Activated T-cell treated with anti-CD3 and anti-CD28 coated beads for 1 hour (primary cell): ENCODE measurements at places on chromosomes 6 and 20.
A peak's percentile ranks its signal among the peaks of the same experiment; 100 is the strongest.

DNA sequence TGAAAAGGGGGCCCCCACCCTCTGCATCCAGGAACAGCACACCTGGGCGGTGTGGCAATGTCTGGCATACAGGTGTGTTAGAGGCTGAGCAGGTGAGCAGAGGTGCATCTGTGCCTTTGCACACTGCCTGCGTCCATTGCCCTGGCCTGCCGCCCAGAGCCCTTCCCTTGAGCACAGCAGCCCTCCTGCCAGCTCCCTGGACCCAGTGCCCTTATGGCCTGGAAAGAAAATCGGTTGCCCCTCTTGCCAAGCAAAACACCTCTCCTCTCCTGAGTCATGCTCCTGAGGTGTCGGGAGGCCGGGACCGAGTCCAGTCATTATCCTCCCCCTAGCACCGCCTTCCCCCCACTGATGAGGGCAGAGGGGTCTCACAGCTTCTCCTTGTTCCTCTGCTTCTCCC is 259.9 kb downstream of the SMOC2 start:
- DNase-seq = no peak

DNA sequence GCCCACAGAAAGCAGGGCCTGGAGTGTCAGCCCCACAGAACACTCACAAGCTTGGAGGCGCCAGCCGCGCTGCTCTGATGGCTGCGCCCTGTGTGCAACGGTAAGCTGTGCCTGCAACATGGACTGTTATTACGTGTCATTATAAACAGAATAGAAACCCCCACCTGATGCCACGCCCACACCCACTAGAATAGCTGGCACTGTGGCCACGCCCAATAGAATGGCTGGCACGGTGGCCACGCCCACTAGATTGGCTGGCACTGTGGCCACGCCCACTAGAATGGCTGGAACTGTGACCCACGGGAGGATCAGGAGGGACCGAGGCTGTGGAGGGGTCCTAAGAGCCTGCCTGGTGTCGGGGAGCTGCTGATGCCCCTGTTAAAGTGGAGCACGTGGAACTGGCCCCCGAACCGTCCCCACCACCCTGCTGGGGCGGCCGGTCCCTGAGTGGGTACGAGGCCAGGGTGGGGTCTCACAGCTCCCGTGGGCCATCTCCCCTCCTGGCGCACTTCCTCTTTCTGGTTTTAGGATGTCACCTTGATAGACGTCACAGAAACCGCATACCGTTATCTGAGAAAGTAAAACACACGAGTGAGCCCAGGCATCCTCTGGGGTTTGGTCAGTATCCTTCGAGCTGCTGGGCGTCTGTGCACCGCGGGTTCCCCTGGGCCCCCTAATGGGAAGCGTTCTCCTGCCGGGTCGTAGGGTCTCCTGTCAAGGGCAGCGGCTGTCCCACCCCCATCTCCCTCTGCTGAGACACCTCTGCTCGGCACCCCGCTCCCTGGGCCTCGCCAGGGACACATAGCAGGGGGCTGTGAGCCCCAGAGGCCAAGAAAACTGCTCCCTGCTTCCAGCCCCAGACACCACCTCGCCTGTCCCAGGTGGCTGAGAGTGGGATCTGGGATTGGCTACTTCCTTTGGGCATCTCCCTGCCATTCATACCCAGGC is 25.4 kb downstream of the SLC17A9 start:
- DNase-seq = peak; percentile 77

GRCh38 chr20:12207875-12208274 is 290.2 kb downstream of the BTBD3 start:
- DNase-seq = no peak

- no peak for DNase-seq
These were observed at the start of gene DST for GRCh38 chr6:56642366-56643261. Gene DST, minus strand, starts transcription at chr6:56642889.

GRCh38 chr6:55937261-55937947 is 62.0 kb upstream of the BMP5 start:
- no peak for DNase-seq

DNA sequence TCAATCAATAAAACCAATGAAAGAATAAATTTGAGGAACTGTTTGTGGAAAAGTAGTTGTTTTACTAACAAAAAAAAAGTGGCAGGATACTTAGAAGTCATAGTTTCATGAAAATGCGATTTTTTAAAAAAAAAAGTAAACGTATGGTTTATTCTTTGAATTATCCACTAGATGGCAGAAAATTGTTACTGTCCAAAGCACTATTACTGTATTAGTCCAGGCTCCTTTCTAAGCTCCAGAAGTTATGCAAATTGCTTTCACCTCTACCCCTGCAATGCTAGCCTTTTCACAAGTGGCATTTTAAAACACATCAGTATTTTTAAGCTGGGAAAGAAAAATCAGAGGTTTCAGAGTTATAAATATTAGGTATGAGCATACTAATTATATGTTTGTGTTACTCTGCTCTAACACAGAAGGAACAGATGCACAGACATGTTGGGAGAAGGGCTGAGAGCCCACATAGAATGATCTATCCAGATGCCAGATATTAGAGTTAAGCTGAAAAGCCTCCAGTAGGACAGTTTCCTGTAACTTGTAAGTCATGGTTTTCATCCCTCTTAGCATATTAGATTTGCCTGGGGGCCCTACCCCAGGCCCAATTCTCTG is 63.9 kb downstream of the FHL5 start:
- no peak for DNase-seq

- DNase-seq = peak; percentile 12
These were observed 16.6 kb upstream of the TRIM27 start for GRCh38 chr6:28940294-28940857.

DNA sequence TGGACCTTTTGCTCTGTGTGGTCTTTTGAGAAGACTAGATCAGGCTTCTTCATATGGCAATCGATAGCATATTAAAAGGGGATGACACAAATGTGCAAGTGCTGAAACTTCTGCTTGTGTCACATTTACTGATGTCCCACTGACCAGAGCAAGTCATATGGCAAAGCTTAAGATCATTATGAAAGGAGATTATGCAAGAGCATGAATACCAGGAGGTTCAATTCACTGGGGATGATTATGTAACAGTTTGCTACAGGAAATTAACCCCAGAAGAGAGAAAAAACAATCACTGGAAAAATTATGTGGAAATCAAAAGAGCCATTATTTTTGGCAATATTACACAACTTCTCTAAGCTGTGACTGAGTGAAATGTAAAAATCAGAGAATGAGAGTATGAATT is 13.7 kb upstream of the PRDM13 start:
- DNase-seq = no peak

DNA sequence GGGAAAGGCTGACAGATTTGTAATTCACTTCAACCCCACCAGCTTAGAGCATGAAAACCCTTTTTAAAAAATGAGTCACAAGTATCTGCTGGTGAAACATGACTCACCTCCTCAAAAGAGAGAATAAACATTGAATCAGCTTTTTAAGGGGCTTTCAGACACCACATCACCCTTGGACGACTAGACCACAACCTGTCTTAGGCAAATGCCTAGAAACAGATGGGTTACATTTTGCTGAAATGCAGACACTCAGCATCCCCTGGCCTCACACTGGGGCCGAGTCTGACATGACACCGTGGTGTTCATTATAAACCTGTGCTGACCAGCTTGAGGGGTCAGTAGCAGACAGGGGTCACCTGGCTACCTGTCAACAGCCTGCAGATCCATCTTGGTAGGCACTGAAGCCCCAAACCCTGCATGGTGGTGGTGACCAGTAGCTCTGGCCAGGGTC is 175.3 kb upstream of the CST7 start:
- no peak for DNase-seq

GRCh38 chr6:6591778-6592465 is 3.4 kb downstream of the LY86 start:
- DNase-seq = no peak

DNA sequence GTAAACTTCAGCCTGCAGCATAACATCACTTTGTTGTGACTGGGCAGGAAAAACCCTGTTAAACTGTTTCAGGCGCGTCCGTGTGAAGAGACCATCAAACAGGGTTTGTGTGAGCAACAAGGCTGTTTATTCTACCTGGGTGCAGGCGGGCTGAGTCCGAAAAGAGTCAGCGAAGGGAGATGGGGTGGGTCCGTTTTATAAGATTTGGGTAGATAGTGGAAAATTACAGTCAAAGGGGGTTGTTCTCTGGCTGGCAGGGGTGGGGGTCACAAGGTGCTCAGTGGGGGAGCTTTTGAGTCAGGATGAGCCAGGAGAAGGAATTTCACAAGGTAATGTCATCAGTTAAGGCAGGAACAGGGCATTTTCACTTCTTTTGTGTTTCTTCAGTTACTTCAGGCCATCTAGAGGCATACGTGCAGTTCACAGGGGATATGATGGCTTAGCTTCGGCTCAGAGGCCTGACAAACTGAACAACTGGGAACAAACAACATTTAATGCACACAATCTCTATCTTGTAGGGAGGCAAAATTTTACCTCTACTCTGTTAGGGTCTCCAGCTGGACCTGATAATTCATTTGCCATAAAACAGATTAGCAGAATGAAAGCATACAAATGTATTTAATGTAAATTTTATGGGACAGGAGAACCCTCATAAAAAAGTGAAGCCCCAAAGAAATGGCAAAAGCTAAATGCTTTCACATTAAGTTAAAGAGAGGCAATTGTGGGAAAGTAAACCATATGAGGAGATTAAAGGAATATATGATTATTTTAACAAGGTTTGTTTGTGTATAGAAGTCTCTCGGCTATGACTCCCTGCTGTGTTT is 58.3 kb upstream of the HFE start:
- no peak for DNase-seq

DNA sequence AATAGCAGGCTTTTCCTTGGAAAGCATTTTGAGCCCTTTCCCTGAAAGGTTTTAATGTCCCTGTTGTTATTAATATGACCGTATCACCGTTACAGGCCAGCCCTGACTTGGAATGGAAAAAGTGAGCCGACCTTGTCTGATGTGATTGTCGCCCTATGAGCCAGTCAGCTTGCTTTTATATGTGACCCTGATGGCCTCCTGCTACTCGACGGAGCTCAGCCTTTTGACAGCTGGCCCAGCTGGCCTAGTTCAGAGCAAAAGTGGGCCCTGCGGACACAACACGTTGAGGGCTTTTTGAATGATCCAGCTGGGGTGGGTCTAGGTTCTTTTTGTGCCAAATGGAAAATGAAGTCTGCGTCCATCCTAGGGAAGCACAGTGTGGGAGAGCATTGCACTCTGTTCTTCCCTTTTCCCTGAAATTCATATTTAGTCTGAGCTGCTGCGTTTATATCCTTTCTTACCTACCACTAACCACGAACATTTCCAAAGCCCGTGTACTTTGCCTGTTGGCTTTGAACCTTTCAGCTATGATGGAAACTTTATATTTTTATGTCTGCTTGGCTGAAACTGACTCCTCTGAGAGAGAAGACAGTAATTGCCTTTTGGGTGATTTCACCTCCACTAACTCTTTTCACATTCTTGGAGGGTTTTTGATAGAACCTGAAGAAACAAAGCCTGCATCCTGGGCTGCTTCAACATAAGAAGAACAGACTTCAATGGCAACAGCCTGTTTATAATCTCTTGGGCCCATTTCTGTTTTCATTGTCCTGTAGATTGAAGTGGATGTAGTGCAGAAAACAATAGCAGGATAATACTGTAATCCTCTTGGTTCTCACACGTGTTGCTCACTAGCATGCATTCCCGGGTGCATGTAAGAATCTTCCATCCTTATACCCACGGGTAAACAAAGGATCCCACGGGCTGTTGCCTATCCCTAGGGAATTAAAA is 121.8 kb upstream of the HDGFL1 start:
- no peak for DNase-seq

DNA sequence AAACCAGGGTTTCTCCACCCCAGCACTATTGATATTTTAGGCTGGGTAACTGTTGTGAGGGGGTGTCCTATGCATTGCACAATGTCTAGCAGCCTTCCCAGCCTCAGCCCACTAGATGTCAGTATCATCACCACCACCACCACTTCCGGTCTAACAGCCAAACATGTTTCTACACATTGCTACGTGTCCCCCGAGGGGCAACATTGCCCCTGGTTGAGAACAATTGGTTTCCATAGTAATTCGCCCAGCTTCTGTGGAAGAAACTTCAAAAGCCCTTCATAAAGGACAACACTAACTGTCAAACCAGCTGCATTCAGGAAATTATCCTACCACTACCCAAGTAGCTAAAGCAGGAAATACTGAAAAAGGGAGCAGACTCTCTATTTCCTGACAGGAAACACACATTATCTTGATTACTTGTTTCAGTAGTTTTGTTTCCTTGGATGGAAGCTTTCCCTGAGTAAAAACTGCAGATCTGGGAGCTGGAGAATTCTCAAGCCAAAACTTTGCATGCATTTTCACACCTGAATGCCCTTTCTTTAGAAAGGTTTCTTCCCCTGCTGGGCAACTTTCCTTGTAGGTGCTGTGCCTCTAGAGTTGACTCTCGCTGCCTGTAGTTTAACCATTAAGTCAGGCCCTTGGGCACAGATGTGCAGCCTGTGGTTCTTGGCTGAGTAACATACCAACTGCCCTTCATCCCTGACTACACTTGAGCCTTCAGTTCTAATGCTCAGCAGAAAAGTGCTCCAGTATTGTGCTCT is 23.6 kb downstream of the PKHD1 start:
- peak; percentile 27 for DNase-seq

GRCh38 chr6:141677598-141678211 is 455.0 kb upstream of the GJE1 start:
- DNase-seq = no peak

DNA sequence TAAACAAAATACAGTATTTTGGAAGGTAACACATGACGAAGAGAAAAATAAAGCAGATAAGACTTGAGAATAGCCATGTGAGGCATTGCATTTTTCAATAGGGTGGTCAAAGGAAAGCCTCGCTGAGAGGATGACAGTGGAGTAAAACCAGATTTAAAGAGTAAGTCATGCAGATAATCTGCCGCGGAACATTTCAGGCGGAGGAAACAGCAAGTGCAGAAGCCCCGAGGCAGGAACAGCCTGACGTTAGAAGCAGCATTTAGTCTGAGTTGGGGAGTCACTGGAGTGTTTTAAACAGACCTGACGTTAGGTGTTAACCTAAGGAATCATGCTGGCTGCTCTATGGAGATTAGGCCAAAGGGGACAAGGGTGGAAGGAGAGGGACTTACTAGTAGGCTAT is 65.0 kb upstream of the VSTM2L start:
- DNase-seq = no peak

DNA sequence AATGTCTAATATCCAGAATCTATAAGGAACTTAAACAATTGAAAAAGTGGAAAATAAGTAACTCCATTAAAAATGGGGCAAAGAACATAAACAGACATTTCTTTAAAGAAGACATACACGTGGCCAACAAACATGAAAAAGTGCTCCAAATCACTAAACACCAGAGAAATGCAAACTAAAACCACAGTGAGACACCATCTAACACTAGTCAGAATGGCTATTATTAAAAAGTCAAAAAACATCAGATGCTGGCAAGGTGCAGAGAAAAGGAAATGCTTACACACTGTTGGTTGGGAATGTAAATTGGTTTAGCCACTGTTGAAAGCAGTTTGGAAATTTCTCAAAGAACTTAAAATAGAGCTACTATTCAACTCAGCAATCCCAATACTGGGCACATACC is 169.2 kb upstream of the MANEA start:
- no peak for DNase-seq

- DNase-seq = no peak
These were observed 25.7 kb upstream of the PTGIS start for GRCh38 chr20:49593466-49594142.
